ENCODE measurements at places on chromosomes 13 and 19.
A peak's percentile ranks its signal among the peaks of the same experiment; 100 is the strongest.

GRCh38 chr13:103031332-103031873, 34.8 kb downstream of the SLC10A2 start:
- no peak for DNase-seq

DNA sequence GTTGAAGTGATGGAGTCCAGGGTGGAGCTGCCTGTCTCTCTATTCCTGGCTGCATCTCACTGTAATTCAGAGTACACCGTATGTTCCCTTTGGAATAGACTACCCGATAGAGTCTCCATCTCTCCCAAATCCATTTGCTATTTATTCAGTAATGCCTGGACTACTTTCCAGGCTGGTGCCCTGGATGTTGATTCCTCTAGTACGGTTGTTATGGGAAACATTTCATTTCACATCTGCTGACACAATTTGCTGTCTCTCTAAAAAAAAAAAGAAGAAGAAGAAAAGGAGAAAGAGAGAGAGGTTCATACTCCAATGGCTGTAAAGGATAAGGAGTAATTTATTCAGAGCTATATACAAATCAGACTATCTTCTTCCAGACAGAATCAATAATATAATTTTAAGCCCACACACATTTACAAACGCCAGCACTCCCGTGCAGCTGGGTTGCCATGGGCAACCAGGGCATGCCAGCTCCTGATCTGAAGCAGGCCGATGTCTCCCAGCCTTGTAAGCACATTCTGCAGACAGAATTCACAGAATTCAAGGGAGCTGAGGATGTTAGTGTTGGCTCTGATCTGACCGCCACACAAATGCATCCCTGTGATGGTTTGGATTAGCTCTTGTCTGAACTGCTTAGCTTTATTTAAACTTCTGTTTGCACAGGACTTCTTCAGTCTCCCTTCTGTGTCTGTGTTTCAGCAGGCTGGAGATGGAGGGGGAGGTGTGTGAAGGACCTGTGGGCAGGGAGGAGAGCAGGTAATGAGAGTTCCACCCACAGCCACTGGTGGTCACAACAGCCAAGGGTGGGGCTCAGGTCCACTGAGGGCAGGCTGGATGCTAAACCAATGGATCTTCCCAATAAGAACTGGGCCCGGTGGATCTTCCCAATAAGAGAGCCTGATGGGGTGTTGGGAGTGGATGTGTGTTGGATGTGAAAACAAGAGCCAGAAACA, 66.0 kb downstream of the TEX26 start:
- peak; percentile 40 for DNase-seq

- no peak for DNase-seq
These were observed 5.3 kb upstream of the CFAP97D2 start for GRCh38 chr13:114173745-114174144.

DNA sequence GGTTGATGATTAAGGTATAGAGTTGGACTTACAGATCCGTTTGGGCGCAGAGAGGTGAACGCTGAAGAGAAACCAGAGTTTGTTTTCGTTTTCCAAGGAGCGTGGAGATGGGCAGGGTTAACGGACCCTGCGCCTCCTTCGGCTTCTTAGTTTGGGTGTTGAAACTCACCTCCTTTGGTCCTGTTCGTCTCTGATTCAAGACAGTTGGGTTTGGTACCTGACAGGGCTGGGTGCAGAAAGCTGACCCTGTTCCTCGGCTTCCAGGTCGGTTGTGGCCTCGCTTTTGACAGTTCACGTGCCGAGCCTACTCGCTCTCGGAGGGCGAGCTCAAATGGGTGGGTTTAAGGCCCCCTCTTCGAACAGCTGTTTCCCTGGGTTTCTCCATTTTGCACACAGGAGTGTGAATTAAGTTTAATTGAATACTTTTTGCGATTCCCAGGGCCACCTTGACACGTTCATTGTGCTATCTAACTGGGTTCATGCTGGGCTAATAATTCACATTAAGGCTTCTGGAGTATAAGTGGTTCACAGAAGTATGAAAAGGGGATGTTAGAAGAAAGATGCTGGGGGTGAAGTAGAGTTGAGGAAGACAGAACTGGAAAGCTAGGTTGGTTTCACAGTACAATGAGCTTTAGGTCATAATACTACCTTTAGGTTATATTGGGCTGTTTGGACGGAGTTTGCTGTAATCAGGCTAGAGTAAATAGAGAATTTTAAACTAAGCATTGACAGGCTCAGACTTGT, 638 bp downstream of the USPL1 start:
- DNase-seq = peak; percentile 40

- DNase-seq = no peak
These were observed 66.7 kb downstream of the FRY start for GRCh38 chr13:32098272-32098671.
